Activated CD8-positive, alpha-beta memory T cell treated with anti-CD3 and anti-CD28 coated beads, Interleukin-2, amount 50 U/mL, for 48 hours (primary cell): ENCODE measurements at places on chromosomes 2 and 18.

- no peak for DNase-seq
Measured at GRCh38 chr2:45812011-45812500, 160.6 kb downstream of the PRKCE start.

DNA sequence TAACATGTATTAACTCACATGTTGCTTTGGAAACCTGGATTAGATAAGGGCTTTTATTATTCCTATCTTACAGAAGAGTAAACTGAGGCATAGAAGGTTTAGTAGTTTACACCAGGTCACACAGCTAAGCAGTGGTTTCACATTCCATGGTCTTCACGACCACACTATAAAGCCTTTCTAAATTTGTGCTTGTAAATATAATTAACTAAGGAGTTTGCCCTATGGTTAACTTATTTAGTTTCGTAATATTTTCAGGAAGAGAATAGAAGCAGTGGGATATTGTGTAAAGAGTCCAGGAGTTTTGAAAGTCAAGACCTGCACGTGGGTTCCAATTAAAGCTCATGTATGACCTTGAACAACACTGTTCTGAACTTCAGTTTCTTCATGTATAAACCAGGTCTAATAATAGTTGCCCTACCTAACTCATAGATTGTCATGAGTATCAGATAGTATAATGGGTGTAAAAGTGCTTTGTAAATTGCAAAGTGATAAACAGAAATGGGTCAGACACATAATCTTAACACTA, 19.5 kb upstream of the SOS1 start:
- no peak for DNase-seq

DNA sequence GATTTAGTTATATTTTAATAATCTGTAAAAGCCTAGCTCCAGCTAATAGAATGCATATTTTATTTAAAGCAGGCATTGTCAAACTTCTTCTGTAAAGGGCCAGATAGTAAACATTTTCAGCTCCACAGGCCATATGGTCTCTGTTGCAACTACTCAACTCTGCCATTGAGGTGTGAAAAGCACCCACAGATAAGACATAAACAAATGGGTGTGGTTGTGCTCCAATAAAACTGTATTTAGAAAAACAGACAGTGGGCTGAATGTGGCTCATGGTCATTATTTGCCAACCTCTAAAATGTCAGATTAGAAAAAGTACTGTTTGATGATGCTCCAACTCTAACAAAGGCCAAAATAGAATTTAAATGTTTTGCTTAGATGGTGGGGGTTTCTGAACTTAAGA, 519.9 kb downstream of the RNF144A start:
- no peak for DNase-seq

DNA sequence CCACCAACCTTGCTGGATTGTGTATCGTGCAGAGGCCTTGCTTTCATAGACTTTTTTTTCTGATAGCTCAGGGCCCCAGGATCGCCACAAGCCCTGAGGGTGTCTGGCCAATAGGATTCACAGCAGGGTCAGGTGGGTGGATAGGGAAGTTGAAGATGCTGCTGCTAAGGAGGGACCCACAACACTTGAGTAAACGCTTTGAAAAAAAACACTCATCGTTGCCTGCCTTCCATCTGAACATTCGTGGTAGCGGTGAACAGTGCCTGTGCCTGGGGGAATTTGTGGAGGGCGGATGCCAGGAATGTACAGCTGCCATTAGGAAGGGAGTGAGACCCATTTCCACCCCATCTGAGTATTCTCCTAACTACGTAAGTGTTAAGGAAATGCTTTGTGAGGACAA, 104.6 kb upstream of the TPO start:
- DNase-seq: no peak

GRCh38 chr2:147382322-147382948, 462.4 kb upstream of the ACVR2A start:
- DNase-seq: no peak

DNA sequence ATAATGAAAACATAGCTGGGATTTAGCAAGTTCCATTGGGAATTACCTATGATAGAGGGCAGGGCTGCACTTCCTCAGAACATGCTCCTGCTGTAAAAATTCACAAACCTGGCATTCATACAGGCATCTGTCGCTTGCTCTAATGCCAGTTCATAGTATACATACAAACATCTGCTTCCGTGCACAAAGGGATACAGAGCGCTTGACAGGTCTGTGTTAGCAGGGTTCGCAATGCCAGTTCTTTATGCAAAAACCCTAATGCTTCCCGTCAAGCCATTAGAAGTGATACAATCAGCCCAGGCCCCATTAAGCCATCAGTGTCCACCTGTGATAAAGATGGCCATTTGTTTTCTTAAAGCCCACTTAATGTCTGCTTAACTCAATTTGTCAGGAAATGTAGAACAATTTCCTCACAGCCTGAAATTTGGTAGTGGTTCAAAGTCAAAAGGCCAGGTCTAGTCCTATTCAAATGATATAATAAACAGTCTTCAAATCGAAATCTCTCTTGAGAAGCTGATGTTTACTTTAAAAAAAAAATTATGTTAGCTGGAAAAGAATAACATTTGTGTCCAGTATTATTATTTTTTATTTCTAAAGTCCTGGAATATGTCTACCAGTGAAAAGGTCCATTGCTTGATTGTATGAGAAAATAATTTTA, 556.3 kb downstream of the ARHGAP15 start:
- DNase-seq: no peak
